ENCODE measurements at places on chromosomes 5 and 9.

GRCh38 chr5:148488757-148489156, 105.0 kb downstream of the FBXO38 start:
- no peak for DNase-seq

GRCh38 chr9:14349146-14349446, 35.2 kb upstream of the NFIB start:
- no peak for DNase-seq

- no peak for DNase-seq
Measured at GRCh38 chr9:111914749-111915424, 18.3 kb downstream of the UGCG start.

DNA sequence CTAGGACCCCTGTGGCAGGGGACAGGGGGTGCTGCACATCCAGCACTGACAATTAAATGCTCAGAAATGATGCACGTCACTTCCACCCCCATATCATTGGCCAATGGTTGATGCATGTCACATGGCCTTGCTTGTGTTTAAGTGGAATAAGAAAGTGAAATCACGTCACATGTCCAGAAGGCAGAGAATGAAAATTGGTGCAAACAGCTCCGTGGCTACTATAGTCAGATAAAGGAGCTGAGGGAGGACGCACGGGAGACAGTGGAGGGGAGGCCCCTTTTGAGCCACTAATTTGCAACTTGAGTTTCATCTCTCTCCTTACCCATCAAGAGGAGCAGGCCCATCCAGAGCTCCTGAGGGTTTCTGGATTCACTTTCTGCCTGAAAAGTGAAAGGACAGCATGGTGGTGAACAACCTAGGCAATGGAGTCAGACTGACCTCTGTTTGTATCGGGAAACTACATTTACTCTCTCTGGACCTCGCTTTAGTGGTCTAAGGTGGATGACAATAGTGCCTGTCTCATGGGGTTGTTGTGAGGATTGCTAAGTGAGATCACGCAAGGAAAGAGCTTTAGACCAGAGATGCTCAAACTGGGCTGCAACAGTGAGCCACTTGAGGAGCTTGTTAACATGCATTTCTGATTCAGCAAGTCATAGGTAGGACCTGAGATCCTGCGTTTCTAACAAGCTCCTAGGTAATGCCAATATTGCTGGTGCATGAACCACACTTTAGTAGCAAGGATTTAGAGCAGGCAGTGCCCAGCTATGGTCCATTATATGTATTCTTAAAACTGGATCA, 133.9 kb upstream of the ADRA1B start:
- no peak for DNase-seq

DNA sequence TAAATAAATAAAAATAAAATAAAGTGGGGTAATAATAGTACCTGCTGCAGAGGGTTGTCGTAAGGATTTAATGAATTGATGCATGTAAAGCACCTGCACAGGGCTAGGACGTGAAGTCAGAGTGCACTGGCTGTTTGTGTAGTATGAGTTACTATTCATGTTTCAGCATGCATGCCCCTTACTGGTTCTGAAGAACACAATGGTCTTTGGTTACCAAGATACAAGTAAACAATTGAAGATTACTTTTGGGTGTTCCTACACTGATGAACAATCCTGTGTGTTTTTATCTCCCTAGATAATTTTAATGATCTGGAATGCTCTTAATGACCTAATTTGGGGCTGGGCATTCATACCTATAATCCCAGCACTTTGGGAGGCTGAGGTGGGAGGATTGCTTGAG, 23.2 kb upstream of the PRRC2B start:
- no peak for DNase-seq

- DNase-seq, result no peak
Measured at GRCh38 chr5:27172693-27173092, 134.3 kb upstream of the CDH9 start.

DNA sequence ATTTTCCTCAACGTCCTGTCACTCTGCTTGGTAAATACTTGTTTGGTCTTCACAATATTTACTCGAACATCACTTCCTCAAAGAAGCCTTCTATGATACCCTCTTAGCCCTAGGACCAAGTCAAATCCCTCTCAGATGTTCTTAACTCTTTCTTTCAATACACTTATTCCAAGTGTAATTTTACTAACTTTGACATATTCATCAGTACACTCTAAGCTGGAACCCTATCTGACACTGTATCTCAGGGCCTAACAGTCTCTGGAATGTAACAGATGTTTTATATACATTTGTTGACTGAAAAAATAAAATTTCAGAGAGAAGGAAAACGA, 19.6 kb downstream of the SIL1 start:
- DNase-seq, result no peak

GRCh38 chr5:165809914-165810313, 2304.5 kb downstream of the MAT2B start:
- no peak for DNase-seq

DNA sequence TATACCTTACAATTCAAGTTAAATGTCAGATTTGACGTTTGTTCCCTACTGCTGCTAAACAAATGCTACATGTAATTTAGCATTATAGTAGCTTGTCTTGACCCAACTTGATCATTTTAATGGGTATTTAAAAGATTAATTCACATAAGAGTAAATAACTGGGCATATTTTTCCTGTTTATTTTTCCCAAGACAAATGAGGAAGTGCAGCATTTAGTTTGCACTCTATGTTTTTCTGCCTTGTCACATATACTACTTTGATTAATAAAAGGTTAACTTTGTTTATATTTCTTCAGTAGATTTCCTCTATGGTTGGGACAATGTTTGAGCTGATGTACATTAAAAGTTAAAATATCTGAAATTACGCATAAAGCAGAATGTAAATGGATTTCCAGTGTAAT, 641.8 kb downstream of the PRR16 start:
- DNase-seq, result no peak

DNA sequence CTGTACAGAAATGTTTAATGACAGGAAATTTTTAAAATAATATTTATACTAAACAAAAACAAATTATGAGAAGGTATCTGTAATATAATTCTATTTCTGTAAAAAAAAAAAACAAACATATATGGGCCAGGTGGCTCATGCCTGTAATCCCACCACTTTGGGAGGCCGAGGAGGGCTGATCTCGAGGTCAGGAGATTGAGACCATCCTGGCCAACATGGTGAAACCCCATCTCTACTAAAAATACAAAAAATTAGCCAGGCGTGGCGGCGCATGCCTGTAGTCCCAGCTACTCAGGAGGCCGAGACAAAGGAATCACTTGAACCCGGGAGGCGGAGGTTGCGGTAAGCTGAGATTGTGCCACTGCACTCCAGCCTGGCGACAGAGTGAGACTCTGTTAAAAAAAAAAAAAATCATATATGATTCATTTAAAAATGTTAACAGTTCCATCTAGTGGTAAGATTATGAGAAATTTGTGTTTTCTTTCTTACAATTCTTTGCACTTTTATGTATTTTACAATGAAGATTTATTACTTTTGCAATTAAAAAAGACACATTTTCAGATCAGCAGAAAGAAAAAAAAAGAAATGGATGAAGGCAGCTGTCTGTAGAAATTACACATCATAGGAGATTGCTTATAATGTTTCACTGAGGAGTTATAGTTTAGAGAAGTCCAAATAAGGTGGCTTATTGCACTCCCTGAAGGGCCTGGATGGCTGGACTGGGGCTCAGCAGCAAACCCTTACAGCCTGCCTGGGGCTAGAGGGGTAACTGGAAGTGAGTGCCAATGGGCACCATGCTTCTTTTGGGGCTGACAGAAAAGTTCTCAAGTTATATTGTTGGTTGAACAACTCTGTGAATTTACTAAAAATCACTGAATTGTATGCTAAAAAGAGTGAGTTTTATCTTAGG, 20.3 kb downstream of the C9orf153 start:
- DNase-seq, result no peak

- DNase-seq, result no peak
Measured at GRCh38 chr5:16464664-16465543, 696 bp downstream of the ZNF622 start.

- no peak for DNase-seq
Measured at GRCh38 chr9:105258225-105258737, 13.8 kb downstream of the SLC44A1 start.

DNA sequence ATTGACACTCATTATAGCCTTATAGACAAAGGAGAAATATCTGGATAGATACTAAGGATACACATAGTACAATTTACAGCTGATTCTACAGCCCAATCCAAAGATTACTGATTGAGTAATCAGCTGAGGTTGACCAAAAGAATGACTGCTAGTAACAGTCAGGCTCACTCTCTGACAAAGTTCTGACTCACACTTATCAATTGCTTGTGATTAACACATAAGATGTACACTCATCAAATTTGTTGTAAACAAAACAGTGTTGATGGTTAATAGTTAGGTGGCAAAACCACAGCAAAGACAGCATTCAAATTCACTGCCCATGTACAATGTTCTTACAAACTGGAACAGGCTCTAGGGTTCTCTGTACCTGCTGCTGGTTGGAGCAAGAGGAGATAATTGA, 422.7 kb downstream of the TLE1 start:
- DNase-seq, result no peak

GRCh38 chr9:131254626-131255025, 21.7 kb downstream of the FAM78A start:
- no peak for DNase-seq

DNA sequence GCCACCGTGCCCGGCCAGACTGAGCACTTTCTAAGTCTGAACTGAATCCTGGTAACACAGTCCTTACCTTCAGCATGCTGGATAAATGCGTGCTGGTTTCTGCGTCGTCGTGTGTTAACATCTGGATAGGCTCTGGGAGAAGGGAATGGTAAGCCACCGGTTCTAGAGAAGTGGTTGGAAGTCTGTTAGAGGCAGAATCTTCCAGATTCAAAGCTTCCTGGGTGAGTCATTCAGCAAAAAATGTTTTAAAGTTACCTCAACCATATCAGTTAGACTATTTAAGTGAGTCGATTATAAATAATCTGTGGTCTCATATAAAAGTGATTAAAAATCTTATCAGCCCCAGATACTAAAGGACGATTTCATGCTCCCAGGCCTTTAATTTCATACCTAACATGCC, 256.5 kb upstream of the NFIL3 start:
- no peak for DNase-seq

DNA sequence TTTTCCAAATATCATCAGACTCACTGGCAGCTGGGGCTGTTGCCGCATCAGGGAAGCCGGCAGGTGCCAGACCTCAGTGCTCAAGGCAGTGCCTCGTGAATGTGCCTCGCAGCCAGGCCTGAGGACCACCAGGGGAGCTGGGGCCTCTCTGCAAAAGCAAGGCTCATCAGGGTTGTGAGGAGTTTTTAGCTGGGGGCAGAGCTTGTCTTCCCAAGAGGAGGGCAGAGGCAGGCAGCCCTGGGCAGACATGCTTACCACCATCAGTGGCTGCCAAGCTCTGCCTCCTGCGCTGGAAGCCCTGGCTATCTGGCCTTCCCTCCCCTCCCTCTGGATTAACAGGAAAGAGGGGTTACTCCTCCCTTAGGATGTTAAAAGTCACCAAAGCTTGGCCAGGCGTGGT, 8.8 kb upstream of the TBC1D9B start:
- no peak for DNase-seq

DNA sequence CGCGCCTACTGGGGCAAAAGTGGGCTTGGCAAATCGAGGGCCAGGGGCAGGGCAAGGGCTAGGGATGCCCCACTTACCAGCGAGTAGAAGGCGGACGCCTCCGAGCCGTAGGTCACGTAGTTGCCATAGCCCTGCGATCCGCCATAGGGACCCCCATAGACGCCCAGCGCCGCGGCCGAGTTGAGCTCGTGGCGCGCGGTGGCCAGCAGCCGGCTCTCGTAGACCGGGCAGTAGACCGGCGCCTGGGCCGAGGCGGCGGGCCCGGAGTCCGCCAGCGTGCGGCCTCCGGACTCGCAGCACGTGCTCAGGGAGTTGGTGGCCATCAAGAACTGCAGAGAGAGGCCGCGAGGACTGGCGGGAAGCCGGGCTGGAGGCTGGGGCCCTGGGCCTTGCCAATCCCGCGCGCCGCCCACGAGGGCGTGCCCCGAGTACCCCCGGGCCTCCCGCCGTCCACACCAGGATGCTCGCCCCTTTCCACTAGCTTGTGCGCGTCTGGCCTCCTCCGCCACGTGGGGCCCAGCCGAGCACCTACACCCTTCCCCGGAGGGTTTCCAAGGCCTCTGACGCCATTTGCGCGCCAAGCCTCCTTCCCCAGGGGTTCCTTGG, 891 bp downstream of the IRX4 start:
- DNase-seq, result no peak

DNA sequence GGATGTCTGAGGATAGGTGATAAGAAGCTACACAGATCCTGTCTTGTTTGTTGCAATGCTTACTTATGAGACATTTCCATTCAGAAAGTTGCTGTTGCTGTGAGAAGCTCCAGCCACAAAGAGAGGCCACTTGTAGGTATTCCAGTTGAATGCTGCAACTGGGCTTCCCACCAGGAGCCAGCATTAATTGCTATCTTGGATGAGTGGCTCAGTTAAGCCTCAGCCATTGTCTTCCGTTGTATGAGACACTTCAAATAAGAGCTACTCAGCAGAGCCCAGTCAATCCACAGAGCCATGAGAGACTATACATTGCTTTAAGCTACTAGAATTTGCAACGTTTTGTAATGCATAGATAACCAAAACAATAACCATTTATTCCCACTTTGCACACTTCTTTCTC, 104.3 kb upstream of the ARRDC3 start:
- DNase-seq, result no peak

GRCh38 chr9:137429546-137429890, 6.3 kb downstream of the NOXA1 start:
- no peak for DNase-seq

GRCh38 chr9:123046406-123047195, 13.1 kb downstream of the GPR21 start:
- no peak for DNase-seq

GRCh38 chr5:19975795-19976194, 12.2 kb downstream of the CDH18 start:
- no peak for DNase-seq

- DNase-seq, result no peak
Measured at GRCh38 chr9:93459432-93459847, 6.1 kb upstream of the FAM120AOS start.

DNA sequence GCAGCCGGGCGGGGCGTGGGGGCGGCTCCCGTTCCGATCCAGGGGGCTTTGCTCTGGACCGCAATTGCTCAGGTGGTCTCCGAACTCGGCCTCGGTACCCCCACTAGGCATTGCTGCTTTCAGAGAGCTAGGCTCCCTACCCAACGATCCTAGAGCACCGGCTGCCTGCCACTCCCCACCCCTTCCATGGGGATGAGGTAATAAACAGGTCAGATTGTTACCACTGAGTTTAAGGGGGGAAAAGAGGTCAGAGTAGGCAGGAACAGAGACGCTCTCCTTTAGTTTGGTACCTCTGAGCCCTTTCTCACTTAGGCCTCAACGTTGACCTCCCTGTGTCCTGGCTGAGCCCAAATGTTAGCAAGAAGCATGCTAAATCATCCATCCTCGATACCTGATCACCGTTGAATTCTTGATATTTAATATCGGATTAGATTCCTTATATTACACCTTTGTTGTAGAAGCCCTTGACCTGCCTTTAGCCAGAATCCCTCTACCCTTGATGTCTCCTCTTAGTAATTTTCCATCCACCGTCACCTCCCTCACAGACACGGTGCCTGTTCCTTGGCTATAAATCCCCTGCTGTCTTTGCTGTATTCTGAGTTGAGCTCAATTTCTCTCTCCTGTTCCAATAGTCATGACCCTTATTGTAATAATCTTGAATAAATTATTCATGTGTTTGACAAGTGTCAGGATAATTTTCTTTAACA, 588 bp upstream of the PLPP1 start:
- DNase-seq, result no peak

- no peak for DNase-seq
Measured at GRCh38 chr9:34513567-34514214, 9.1 kb downstream of the ENHO start.
